ENCODE measurements at places on chromosomes 2 and 18.
A peak's percentile ranks its signal among the peaks of the same experiment; 100 is the strongest.

DNA sequence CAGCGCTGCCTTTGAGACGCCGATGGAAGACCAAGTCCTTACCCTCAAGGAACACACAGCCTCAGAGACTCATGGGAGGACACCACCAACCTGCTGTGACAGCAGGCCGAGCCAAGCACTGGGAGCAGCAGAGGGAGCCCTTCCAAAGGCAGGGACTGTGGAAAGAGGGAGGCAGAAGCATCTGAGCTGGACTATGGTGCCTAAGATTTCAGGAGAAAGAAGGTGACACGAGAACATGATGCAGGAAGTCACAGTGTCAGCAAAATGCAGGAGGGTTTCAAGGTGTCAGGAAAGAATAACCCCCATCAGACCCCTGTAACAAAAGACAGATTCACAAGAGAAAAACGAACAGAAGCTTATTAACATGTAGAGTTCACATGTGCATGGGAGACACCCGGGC is 24.2 kb upstream of the COX7A2L start:
- no peak for DNase-seq

DNA sequence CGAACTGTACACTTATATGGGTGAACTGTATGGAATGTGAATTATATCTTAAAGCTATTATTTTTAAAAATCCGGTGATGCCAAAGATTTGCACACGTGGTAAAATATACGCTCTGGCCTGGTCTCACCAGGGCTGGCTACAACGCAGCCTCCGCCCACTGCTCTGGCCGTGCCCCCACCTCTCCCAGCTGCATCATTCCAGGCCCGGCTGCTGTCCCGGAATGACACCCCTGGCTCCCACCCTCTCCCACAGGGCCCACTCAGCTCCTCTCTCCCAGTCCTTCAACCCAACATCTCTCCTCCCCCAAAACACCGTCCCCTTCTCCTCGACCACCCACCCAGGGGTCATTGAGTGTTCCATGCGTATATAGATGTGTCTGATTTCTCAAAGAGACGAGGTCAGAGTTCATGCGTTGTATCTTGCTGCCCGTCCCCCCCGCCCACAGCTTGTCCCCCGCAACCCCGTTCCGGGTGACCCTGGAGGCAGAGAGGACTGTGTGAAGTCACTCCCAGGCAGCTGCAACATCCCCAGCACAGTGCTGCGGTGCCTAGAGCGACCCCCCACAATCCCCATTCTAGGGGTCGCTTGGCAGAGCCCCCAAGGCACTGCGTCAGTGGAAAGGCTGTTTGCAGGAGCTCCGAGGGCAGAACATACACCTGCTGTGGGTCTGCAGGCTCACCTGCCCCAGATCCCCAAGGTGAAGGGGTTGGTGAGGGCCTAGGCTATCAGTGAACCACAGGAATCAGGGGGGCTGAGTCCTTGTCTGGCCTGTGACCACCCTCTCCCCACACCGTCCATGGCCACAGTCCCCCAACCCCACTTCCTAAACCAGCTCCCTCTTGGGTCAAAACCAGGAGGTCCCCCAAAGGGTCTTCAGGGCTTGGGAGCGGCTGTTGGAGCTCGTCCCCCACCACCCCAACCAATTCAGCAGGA is 13.3 kb downstream of the DNMT3A start:
- no peak for DNase-seq

- DNase-seq, result no peak
Measured at GRCh38 chr2:168311261-168311910, 64.0 kb upstream of the STK39 start.

DNA sequence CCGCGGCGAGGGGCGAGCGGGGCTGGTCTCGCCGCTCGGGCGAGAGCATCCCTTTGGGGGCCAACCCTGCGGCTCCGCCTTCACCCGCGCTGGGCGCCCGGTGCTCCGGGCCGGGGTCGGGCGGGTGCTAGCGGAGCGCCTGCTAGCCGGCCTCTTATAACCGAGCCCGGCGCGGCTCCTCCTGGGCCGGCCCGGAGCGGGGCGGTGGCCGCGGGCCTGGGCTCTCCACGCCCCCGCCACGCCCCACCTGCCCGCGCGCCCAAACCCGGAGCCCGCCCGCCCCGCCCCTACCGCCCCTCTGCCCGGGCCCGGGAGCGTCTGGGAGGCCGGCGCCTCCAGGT is at the start of gene FOXI3:
TSS of gene FOXI3 (minus strand) at position 129 of the 341 bp plus-strand sequence. CDS start 158 bp downstream, outside the sequence.
- peak; percentile 31 for DNase-seq

DNA sequence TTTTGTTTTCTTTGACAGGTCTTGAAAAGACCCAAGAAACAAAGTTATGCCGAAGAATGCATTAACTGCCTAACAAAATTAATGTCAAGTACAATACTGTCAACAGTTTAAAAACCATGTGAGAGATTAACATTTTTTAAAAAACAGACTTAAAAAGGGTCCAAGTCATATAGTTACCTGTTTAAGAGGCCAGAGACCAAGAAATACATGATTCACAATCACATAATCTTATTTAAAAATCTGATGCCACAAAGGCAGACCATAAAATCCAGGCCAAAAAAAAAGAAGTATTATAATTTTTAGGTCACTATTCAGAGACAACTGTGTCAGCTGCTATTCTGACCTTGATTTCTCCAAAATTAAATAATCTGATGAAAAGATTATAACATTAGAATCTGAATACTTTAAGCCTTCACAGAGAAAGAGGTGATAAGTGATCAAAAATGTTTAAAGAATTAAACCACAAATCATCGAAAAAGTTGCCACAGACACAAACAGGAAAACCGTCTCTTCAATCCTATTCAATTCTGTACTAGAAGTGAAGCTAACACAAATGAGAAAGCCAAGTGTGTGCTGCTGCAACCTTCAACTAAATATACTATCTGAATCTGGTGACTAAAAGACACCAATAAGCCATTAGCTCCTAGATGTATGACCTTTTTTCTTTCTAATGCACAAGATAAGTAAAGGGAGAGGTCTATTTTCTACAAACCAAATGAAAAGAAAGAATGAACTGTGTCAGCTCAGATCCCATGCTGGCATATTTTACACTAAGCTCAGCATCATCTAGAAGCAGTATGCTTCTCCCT is 286.0 kb downstream of the ZEB2 start:
- no peak for DNase-seq

DNA sequence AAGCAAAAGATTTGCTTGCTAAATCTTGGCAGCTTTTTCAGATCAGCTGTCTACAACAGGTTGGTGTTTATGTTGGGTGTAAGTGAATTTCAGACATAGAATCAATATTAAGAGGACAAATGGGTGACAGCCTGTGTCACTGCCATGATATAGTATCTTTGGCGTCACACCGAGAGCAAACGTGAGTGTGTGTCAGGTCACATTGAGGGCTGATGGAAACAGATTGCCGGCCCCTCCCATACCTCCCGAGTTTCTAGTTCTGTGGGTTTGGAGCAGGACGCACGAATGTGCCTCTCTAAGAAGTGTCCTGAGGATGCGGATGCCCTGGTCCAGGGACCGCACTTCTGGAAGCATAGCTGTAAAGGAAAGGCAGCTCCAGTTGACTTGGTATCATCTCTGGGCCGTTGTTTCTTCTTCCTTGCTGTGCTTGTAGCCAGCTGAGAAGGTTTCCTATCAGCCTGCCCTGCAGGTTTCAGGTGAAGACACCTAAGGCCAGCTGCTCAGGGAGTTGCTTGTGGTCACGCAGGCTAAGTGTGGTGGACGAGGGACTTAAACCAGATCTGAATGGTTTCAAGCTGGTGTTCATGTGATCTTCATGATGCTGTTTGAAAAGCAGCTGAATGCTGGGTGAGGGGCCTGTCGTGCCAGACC is 6.4 kb downstream of the AGAP1 start:
- no peak for DNase-seq

- no peak for DNase-seq
Measured at GRCh38 chr2:151252646-151253045, 9.0 kb downstream of the RBM43 start.

- DNase-seq, result no peak
Measured at GRCh38 chr18:50654658-50655550, 95.0 kb downstream of the MAPK4 start.

GRCh38 chr2:105320651-105321215 is 8.8 kb downstream of the TGFBRAP1 start:
- no peak for DNase-seq

GRCh38 chr2:98869870-98870269 is 66.2 kb downstream of the CRACDL start:
- DNase-seq, result no peak

- DNase-seq, result no peak
Measured at GRCh38 chr18:79861687-79862086, 63.9 kb downstream of the KCNG2 start.

- DNase-seq, result no peak
Measured at GRCh38 chr2:44459739-44460138, 98.0 kb downstream of the CAMKMT start.

DNA sequence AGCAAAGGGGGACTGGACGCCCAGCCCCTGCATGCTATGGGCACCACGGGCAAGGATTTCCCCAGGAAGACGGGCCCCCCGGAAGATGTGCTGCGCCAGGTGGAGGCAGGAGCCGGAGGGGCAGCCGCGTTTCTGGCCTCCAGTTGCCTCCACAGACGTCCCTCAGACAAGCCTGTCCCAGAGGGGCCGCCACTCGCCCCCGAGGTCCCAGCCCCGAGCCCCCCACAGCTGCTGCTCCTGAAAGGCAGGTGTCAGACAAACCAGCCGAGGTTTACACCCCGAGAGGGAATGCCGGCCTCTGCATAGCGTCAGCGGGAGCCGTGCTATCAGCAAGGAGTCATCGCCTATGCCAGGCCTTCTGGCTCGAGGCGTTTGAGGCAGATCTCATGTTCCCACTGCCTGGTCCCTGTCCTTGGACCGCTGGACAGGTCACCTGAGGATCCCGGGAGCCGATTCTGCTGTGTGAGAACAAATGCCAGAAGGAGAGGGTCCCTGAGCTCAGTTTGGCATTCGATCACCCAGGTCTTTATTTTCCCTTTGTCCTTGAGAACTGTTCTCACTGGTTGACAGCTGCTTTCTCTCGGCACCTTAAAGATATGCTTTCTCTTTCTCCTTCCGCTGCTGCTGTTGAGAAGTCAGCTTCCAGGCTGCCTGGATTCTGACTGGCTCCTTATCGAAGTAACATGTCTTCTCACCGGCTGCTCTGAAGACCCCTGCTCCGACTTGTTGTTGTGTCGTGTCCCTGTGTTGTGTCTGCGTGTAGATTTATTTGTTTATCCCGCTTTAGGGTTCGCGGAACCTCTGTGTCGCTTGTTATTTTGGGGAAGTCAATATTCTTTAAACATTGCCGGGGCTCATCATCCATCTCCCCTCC is 20.6 kb downstream of the CROCC2 start:
- DNase-seq, result no peak

- no peak for DNase-seq
Measured at GRCh38 chr2:9027884-9028283, 24.4 kb upstream of the MBOAT2 start.

DNA sequence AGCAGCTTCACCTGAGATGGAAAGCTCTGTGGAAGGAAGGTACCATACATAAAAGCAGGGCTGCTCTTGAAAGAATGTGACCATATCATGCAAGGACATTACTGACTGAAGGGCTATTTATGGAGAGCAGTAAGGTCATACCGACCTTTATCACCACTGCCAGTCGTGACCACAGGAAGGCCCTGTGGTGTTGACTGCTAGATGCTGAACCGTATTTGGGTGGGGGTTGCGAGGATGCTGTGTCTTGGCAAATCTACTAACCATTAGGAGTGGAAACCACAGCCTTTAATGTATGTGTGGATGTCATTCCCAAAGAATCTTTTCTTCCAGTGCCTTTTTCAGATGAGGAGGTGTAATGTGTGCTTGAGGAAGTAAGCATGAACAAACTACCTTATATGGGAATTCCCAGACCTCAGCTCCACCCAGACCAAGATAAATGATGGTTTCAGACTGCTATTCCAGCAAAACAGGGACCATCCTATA is 60.8 kb downstream of the LIMS1 start:
- DNase-seq, result no peak

DNA sequence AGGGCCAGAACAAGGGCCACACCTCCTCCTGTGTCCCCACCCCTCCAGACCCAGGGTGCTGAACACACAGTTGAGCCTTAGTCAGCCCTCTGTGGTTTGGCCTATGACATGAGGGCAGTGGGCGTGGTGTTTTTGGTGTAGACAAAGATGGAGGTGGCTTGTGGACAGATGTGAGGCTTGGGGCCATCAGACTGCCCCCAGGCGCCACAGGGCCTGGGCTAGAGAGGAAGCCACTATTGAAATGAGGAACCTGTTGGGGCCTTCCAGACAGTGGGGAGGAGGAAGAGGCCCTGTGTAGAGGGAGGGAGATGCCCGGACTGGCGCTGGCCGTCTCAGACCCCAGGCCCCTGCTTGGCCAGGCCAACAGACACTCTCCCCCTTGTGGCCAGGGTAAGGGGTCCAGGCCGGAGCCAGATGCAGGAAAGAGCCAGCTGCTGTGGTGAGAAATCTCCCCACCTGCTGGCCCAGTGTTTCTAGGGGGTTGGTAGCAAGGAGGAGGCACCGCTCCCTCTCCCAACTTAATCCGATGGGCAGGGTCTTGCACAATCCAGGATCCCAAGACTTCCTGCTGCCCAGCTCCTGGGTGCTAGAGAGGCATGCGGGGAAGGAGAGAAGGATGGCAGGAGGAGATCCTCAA is 53.8 kb downstream of the SMAD7 start:
- peak; percentile 30 for DNase-seq

GRCh38 chr2:144084114-144084661 is 435.7 kb downstream of the ZEB2 start:
- no peak for DNase-seq

DNA sequence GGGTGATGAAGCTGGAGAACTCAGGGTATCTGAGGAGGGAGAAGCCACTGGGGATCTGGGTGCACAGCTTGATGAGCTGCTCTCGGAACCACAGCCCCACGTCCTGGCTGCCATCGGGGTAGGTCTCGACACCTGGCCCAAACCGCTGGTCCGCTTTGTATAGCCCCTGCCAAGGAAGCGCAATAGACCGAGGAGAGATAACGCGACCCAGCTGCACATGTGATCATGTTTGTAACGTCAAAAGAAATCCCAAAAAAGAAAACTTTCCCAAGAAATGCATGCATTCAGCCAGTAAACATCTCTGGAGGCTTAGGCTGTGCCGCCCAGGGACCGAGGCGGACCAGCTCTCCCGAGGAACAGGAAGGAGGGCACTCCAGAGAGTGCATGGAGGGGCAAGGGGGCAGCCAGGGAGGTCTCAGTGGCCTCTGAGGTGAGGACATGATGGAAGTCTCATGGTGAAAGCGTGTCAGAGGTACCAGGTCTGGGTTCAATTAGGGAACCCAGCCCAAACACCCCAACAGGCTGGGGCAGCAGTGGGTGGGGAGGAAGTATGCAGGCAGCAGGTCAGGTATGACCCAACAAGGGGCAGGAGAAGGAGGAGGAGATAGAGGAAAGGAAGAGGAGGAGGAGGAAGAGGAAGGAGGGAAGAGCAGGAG is 28.3 kb downstream of the ANKMY1 start:
- no peak for DNase-seq

GRCh38 chr18:61545281-61546245 is 212.3 kb downstream of the CDH20 start:
- DNase-seq, result no peak

Measured in stimulated activated CD4-positive, alpha-beta T cell treated with anti-CD3 and anti-CD28 coated beads, Interleukin-2, amount 100 ng/mL, for 24 hours (primary cell).